ENCODE measurements at places on chromosomes 6 and 20. TPM values are rescaled to one million over a fixed set of nuclear protein-coding genes. Genes with fewer than 3 reads are reported as not detected.

The SEC63 gene
- 90.9 TPM for polyA plus RNA-seq

DNA sequence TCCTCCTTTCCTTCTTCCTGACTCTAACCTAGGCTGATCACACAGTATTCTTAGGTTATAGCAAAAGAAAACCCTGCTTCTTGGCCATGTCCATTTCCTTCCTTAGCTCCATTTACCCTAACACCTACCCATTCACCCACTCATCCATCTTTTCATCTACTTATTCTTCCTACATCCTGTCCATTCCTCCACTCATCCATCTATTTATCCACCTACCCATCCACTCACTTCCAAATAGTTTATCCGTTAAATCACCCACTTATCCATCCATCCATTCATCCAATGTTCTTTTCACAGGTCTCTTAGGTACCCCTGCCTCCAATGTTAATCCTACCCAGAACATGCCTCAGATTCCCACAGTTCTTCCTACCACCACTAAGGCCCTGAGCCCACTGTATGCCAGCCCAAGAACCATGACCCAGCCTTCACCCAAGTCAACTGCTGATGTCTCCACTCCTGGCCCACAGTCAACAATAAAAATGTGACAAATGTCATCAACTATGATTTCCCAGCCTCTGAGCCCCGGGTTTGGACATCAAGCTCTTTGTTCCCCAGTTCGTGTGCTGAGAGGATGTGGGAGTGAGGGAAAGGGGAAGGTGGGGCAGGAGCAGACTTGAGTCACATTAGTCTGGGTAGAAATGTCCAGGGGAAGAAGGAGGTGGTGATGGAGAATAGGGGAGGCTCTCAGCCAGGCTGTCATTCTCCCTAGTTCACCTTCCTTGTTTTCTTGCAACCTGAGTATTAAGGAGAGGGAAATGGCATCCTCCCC is 24.4 kb downstream of the TREML4 start:
- no peak for DNase-seq

GRCh38 chr6:168650671-168651111 is 209.7 kb downstream of the SMOC2 start:
- DNase-seq: no peak

The MAS1L gene
- not detected for polyA plus RNA-seq

The ZNF391 gene
- 0.62 TPM for polyA plus RNA-seq

The TENT5A gene
- polyA plus RNA-seq: 10.0 TPM

DNA sequence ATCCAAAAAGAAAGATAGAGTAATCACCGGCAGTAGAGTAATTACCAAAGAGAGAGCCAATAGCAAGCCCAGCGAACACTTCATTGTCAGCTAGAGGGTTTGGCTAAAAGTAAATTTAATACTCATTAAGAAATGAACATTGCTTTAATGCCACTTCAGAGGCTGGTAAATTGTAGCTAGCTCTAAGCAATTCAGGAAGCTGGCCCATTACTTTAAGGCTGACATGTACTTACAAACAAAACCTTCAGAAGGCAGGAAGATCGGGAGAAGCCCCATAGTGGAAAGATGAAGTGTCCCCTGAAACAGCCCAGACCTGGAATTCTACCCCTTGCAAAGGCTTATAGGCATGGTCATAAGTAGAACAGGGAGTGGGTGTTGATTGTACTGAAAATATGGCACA is 396.6 kb upstream of the ID4 start:
- DNase-seq: no peak

DNA sequence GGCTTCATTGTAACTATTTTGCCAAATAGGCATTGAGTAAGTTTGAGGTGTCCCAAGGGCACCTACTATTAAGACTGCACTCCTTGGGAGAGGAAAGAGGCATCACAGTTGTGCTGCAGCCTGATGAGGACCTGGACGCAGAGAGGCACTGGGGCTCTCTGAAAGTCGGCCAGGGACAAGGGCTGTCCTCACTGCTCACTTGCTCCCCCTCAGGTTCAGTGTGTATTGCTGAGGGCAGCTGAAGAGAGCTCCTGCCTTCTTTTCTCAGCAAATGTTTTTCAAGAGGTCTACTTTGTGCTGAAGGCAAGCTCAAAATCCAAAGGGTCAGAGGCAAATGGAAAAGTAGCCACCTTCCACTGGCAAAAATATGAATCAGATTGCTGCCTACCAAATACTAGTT is 331.8 kb downstream of the RIMS1 start:
- DNase-seq: no peak

- no peak for DNase-seq
These were observed 46.7 kb downstream of the PRKN start for GRCh38 chr6:162680871-162681270.

DNA sequence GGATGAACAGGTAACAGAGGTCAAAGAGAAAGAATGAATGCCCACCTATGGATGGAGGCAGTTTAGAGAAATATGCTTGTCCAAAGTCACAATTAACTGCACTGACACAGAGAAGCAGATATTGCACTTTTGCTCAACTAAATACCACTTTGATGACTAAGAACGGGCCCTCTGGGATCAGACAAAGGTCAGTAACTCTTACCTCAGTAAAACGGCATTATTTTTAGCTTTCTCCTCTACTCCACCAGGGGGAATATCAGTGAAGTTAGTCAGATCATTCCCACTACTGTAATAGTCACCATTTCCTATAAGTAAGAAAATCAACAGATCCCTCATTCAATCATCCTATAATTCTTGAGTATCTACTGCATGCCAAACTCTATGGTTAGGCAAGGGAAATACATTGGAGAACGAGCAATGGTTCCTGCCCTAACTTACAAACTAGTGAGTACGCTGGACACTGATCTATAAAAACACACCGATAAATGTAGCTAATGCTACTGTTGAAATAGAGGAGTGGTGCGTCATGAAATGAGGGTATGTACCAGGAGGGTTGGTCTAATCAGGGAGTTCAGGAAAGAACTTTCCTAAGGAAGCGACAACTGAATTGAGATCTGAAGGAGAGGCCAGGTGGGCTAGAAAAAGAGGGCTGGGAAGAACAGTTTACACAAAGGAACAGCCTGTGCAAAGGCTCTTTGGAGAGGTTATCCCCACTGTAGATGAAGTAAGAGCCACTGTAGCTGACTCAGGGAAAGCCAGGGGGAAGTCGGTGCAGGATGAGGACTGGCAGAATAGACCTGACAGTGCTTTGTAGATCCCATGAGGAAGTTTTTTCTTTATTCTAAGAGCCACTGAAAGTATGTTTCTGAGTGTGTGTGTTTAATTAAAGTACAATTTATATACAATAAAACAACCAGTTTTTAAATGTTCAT is 9.2 kb downstream of the ECI2 start:
- peak; percentile 62 for DNase-seq

DNA sequence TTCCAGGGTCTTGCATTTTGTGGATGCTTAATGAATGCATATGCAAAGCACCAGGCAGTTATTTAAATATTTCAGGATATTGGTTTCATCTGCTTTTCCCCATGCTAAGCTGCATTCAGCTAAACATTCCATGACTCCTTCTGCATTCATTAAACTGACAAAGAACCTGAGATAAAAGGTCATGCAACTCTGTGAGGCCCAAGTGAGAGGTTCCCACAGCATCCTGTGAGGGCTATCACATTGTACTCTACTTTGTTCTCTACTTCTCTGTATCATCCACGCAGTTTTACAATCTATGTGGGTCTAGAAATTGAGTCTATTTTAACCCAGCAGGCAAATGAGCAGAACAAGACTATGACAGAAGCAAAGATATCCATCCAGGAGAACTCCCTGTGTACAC is 86.4 kb upstream of the PRSS16 start:
- DNase-seq: no peak

DNA sequence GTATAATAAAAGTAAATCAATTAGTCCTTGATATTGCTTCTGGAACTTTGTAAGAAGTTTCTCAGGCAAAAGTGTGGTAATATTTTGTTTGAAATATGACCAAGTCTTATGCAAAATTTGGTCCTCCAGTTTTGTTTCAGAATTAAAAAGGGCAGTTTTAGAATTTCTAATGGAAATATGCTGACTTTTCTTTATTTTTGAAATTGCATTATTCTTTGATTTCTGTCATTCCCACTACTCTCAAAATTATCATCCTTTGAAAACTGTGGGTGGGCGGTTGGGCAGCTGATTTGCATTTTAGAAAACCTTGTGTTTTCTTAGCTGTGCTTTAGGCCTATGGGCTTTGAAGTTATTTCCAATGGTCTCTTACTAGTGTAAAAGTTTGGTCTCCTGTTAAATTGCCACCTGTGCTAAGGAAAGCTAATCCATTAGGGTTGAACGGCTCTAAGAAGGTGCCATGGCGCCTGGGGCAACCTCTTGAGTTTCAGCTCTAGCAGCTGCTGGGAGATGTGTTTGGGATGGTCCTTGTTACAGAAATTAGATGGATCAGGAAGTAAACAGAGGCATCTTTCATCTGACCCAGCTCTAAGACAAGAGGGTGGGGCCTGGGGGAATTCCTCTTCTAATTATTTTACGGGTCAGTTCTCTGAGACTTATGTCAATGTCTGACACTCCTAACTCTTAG is 880.8 kb upstream of the SLC35B3 start:
- DNase-seq: no peak

GRCh38 chr6:88368071-88368787 is 202.1 kb upstream of the CNR1 start:
- DNase-seq: no peak

GRCh38 chr6:67459556-67459955 is 1175.5 kb upstream of the ADGRB3 start:
- DNase-seq: no peak

The HLA-DPA1 gene
- 0.10 TPM for polyA plus RNA-seq

The XKR7 gene
- polyA plus RNA-seq: not detected

The AGER gene
- polyA plus RNA-seq: 2.6 TPM

DNA sequence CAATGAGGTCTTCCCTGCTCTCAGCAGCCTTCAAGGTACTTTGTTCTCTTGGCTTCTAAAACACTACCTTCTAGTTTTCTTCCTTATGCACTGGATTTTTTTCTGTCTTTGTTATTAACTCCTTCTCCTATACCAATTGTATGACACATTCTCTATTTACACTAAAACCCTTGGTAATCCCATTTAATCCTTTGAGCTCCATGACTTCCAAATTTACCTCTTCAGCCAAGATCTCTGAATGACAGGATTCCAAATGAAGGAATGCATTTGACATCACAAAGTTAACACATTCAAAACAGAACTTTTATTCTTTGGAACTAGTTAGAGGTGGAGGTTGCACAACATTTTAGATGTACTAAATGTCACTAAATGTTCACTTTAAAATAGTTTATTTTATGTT is 86.6 kb upstream of the SAMD5 start:
- DNase-seq: no peak

The TRIM39 gene
- 6.3 TPM for polyA plus RNA-seq

- DNase-seq: no peak
These were observed 94.5 kb downstream of the SIM1 start for GRCh38 chr6:100370265-100370664.

GRCh38 chr6:56856036-56856580 is 98.8 kb upstream of the BEND6 start:
- no peak for DNase-seq

GRCh38 chr6:123508290-123508689 is 128.5 kb downstream of the TRDN start:
- no peak for DNase-seq

DNA sequence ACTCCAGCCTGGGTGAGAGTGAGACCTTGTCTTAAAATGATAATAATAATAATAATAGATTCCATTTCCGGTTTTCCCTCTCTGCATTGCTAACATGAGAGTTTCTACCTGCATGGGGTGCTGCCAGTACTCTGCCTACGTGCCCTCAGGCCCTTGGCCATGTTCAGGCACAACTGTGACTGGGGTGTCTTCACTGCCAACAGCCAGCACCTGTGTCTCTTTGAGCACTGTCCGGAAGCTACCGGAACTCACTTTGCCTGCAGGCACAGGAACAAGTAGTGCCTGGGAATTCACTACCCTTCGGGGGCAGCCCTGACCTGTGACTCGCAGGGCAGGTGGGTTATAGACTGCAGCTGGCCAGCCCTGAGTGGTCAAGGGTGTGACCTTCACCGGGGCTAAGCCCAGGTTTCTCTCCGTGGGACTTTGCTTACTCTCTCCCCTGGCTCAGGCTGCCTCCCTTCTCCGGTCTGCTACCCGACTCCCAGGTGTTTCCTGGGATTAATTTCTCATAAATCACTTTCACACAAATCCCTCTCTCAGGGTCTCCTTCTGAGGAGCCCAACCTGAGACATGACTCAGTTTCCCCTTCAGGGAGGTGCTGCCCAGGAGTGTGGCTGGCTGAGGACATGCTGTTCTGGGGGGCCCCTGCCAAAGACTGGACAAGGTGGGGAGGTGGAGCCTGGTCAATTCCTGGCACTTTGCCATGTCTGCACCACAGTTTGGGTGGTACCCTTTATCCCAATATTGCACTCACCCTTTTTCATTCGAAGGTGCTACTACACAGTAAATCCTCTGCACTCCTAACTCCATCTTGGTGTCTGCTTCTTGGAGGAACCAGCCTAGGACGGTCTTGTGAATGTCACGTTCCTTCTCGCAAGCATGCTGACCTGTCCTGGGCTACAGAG is 79.5 kb upstream of the RALGAPA2 start:
- no peak for DNase-seq

DNA sequence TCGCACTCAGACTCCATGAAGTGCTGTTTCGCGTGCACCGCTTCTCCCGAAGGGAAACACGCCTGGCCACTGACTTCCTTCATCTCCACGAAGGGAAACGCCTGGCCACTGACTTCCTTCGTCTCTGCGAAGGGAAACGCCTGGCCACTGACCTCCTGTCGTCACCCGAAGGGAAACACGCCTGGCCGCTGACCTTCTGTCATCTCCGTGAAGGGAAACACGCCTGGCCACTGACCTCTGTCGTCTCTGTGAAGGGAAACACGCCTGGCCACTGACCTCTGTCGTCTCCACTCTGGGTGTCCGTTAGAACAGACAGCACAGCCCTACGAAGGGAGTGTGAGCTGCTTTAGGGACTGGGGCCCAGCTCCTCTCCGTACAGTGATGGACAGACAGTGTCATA is 17.1 kb upstream of the ADRM1 start:
- no peak for DNase-seq

DNA sequence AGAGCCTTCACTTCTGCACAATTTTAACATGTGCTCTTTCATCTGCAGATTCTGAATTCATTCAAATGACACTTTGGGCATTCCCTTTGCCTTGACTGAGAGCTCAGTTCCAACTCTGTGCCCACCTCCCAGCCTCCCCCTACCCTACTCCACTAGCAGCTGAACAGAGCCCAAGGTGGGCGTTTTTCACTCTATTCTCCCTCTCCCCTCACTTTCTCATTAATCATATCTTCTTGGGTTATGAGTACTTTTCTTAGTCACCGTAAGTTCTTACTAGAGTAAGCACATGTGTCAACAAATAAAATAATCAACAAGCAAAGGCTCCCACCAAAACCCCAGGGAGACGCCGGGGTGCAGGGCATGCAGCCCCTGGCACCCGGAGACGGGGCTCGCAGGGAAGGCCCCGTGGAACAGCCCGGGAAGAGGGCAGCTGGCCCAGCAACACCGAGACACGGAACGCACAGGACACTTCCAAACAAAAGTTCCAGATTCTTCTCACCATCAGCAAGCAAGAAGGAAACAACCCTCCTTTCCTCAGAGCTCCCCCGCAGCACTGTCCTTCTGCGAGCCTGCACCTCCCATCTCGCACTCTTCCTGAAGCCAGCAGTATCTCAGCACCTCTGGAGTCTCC is 34.1 kb downstream of the TAF4 start:
- no peak for DNase-seq

GRCh38 chr6:109121411-109121810 is 26.1 kb downstream of the CEP57L1 start:
- DNase-seq: no peak
